ENCODE measurements at places on chromosomes 4 and X.

GRCh38 chrX:72307646-72308051 lies 1.9 kb upstream of the CITED1 start:
- no peak for DNase-seq

- DNase-seq, result no peak
Measured at GRCh38 chr4:150720973-150721518, 139.1 kb downstream of the MAB21L2 start.

DNA sequence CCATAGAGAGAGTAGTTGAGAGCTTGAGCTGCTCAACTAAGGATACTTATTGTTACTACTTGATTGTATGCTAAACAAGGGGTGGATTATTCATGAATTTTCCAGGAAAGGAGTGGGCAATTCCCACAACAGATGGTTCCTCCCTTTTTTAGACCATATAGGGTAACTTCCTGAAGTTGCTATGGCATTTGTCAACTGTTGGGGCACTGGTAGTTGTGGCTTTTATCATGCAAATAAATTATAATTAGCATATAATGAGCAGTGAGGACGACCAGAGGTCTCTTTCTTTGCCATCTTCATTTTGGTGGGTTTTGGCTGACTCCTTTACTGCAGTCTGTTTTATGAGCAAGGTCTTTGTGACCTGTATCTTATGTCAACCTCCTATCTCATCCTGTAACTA lies 1403.5 kb upstream of the PABPC4L start:
- no peak for DNase-seq

DNA sequence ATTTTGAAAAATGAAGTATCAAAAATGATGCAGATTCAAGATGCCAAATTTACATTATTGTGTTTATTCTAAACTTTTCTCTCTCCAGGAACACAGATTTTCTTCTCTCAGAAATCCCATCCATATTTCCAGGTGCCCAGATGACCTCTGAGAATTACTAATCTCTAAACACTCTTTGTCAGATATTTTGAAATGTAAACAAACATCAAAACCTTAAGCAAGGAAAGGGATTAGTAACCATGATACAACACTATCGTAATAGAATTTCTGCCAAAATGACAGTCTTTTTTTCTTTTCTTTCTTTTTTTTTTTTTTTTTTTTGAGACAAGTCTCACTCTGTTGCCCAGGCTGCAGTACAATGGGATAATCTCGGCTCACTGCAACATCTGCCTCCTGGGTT lies 76.7 kb downstream of the PDS5A start:
- no peak for DNase-seq

DNA sequence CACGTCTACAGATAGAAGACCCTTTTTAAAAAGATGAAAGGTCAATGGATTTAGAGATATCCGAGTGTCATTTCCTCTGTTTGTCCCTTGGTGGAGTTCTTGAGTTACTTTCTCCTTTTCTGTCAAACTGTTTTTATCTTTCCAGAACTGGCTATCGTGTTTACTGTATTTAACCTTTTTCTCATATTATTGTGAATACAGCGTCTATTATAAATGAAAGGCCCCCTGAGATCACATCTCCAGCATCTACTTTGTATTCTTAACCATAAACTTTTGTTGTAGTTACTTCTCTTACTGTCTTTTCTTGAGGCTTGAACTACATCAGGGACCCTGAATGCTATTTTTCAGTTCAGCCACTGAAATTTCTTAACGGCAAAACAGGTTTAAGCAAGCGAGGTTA lies 4.0 kb upstream of the PCDH7 start:
- DNase-seq, result no peak

GRCh38 chrX:40617566-40617965 lies 5.7 kb upstream of the MPC1L start:
- DNase-seq, result no peak

DNA sequence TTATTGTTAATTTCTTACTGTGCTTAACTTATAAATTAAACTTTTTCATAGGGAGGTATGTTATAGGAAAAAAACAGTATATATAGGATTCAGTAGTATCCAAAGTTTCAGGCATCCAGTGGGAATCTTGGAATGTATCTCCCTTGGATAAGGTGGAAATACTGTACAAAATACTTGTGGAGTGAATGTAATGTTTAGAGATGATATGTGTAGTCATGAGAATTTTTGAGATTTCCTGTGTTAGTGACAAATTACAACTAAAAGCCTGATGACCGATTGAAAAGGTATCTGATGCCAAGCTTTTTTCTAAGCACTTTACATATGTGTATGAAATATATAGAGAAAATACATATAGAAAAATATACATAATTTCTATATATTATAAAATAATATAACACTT lies 69.2 kb downstream of the STK32B start:
- DNase-seq, result no peak

GRCh38 chr4:137531168-137531985 lies 917 bp downstream of the PCDH18 start:
- no peak for DNase-seq

All from GM19239 (cell line).